ENCODE measurements at places on chromosomes 5 and 9. TPM values are rescaled to one million over a fixed set of nuclear protein-coding genes. Genes with fewer than 3 reads are reported as not detected.

The NDFIP1 gene
- 56.8 TPM for total RNA-seq

The CDC20B gene
- total RNA-seq: 0.11 TPM

The HMCN2 gene
- 3.2 TPM for total RNA-seq

DNA sequence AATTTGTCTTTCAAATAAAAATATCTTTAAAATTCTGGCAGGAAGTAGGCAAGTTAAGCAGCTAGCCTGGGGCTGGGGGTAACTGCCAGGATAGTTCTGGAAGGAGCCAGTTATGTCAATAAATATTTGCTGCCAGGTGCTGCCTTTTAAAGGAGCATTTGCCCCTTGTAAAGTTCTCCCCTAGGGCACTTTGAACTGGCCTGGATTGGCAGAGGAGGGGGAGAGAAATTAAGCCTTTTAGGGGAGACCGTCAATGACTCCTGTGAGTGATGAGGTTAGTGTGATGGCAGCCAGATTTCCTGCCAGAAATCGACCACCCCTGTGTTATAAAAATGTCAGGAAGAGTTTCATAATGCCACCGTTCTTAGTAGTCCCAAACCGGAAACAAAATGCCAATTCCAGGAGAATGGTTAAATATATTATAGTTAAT is 89.8 kb upstream of the ELL2 start:
- no peak for DNase-seq

GRCh38 chr5:132020568-132021339 is 9.3 kb upstream of the ACSL6 start:
- DNase-seq: no peak

All from astrocyte (in vitro differentiated cells and primary cell).